ENCODE measurements at places on chromosomes 6 and 20.

GRCh38 chr6:30043744-30044143 is 17.3 kb upstream of the POLR1H start:
- DNase-seq, result no peak

- no peak for DNase-seq
These were observed 110.4 kb downstream of the HFE start for GRCh38 chr6:26197636-26197932.

DNA sequence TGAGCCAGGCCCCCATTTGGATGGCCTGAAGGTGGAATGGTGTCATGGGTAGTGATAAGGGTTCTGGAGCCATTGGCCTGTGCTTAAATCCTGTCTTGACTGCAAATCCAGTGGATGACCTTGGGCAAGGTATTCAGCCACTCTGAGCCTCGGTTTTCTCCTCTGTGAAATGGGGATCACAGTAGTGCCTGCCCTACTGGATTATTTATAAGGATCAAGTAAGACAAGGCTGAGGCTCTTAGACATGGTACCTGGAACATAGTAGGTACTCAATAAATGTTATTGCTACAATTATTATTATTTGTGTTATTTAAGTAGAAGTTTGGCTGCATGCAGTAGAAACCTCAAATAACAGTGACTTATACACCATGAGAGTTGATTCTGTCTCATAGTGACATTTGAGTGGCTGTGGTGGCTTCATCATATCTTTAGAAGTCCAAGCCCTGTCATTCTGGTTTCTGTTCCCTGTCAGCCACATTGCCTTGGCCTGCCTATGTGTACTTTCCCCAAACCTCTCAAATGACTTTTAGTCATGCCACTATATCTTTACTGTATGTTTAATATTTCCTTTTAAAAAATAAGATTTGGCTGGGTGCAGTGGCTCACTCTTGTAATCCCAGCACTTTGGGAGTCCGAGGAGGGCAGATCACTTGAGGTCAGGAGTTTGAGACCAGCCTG is 37.6 kb upstream of the CHMP4B start:
- DNase-seq, result no peak

- DNase-seq, result no peak
These were observed 19.7 kb downstream of the ZBP1 start for GRCh38 chr20:57600320-57601210.

DNA sequence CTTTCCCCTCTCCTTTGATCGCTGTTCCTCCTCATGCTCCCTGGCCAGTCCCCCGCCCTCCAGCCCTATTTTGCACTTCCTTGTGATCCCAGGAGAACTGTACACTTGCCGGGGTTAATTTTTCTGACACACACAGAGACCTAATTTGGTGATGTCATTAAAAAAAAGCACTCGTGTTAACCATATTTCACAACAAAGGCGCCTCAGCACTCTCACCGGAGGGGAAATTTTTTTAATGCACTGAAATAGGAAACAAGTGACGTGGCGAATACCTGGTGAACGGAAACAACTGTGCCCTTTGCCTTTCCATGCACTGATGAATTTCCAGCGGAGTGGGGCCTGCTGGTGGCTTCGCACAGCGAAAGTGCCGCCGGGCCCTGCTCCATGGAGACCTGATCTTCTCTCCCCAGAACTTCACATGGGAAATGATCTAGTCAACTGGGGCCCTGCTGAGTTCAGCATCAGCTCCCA is 53.9 kb upstream of the TAGAP start:
- DNase-seq, result no peak

GRCh38 chr6:32472781-32473375 is 33.2 kb downstream of the HLA-DRA start:
- no peak for DNase-seq

DNA sequence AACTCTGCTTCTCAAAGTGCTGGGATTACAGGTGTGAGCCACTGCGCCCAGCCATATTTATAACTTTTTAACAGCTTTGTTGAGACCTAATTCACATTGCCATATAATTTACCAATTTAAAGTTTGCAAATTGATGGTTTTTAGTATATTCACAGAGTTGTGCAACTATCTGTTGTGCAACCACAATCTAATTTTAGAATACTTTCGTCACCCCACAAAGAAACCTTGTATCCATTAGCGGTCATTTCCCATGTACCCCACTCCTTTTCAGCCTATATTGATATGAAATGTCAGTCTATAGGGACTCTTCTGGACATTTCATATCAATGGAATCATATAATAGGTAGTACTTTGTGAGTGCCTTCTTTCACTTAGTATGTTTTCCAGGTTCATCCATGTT is 55.8 kb downstream of the FOXO3 start:
- no peak for DNase-seq

DNA sequence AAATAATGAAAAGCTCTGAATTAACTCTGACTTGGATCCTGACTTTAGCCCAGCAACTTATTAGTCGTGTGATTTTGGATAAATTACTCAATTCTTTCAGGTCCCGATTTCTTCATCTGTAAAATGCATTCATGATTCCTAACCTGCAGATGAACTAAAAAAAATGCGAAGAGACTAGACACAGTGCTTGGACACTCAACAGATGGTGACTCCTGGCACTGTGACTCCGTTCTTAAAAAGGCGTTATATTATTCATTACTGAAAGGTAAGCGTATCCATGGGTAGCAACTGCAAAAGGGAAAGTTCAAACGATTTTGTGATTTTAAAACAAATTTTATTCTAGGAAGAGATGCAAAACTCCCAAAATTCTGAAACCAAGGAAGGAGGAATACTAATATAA is 226.3 kb downstream of the KIF16B start:
- no peak for DNase-seq

- no peak for DNase-seq
These were observed 24.7 kb upstream of the PHF3 start for GRCh38 chr6:63610944-63611343.

DNA sequence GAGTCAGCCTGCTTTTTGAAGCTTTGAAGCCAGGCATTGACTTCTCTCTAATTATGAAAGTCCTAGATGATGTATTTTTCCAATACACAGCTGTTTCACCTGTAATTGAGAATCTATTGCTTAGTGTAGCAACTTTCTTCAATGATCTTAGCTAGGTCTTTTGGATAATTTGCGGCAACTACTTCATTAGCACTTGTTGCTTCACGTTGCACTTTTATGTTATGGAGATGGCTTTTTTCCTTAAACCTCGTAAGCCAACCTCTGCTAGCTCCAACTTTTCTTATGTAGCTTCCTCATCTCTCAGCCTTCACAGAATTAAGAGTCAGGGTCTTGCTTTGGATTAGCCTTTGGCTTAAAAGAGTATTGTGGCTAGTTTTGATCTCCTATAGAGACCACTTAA is 44.8 kb downstream of the PHIP start:
- DNase-seq, result no peak

GRCh38 chr20:59051666-59052185 is 9.1 kb upstream of the PRELID3B start:
- no peak for DNase-seq

GRCh38 chr6:101770116-101770515 is 376.6 kb downstream of the GRIK2 start:
- no peak for DNase-seq

GRCh38 chr6:65289491-65289890 is 417.5 kb downstream of the EYS start:
- DNase-seq, result no peak

DNA sequence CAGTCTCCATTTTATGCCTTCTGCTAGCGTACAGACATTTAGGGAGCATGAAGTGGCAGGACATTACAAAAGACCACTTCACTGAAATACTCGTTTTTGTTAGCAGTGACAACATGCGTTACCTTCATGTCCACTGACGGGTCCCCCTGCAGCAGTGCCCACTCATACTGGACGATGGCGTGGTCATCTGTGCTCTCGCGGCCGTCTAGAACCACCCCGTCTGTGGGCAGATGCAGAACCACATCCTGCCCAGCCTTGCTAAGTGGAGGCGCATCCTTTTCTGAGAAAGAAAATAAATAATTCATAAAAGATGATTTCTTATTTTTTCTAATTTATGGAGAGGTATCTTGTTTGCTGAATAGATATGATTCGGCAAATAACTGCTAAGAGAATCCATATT is 11.3 kb downstream of the LRP11 start:
- no peak for DNase-seq

DNA sequence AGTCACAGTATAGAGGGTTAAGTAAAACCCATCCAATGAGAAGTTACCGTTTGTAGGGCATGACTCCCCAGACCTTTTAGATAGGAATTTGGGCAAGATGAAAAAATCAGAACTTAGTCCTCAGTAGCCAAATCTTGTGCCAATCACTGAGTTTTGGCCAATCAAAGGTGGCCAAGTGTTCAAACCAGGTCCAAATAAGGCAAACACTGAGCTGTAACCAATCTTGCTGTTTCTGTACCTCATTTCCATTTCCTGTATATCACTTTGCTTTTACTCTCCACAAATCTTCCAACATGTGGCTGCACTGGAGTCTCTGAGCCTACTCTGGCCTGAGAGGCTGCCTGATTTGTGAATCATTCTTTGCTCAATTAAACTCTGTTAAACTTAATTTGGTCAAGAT is 81.8 kb upstream of the GPR6 start:
- no peak for DNase-seq

DNA sequence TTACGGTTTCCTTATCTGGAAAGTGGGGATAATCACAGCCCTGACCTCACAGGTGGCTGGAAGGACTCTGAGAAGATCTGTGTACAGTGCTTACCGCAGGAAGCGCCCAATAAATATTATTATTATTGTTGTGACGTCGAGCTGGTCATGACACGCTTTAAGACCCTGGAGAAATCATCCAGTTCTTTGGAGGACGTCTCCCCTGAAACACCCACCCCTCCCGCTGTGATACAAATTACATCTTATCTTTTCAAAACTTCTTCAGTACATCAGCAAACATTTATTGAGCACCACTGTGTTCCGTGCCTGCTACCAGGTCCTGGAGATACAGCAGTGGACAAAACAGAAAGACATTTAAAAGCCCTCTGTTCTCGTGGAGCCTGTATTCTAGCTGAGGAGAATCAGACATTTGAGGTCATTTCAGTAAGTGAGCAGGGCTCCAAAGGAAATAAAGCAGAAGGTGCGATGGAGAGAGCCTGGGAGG is 118.7 kb downstream of the CEBPB start:
- no peak for DNase-seq

- no peak for DNase-seq
These were observed 11.2 kb upstream of the MMP24 start for GRCh38 chr20:35215066-35215956.

- DNase-seq, result no peak
These were observed 114.5 kb upstream of the SLC22A16 start for GRCh38 chr6:110590821-110591351.

- no peak for DNase-seq
These were observed 701.5 kb upstream of the ID4 start for GRCh38 chr6:19135706-19136105.

DNA sequence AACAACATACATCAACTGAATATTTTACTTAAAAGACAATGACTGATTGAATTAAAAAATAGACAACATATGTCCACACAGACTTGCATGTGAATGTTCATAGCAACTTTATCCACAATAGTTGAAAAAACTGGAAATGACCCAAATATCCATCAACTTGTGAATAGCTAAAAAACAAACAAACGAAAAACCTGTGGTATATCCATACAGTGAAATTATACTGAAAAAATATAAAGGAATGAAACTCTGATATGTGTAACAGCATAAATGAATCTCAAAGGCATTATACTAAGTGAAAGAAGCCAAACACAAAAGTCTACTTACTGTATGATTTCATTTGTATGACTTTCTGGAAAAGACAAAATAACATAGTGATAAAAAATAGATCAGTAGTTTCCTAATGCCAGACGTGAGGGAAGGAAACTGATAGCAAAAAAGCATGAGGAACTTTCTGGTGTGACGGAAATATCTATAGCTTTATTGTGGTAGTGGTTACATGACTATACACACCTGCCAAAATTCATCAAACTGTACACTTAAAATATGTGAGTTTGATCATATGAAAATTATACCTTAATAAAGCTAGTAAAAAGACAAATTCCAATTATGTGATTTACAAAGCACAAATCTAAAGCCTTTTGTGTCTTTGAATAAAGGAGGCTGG is 123.2 kb downstream of the BACH2 start:
- DNase-seq, result no peak

DNA sequence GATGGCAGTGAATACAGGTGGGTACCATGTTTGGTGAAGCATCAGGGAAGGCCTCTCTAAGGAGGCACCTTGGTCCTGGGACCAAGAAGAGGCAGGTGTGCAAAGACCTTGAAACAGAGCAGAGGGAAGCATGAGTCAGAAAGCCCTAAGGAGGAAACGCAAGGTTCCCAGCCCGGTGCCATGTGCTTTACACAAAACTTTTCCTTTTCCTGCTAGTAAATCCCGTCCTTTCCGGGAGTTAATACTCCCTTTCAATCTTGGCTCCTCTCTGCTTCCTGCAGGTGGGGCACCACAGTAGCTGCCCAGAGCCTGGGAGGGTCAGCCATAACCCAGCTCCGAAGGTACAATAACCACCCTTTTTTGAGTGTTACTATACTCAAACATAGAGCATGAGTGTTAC is 19.4 kb upstream of the SLC23A2 start:
- DNase-seq, result no peak

DNA sequence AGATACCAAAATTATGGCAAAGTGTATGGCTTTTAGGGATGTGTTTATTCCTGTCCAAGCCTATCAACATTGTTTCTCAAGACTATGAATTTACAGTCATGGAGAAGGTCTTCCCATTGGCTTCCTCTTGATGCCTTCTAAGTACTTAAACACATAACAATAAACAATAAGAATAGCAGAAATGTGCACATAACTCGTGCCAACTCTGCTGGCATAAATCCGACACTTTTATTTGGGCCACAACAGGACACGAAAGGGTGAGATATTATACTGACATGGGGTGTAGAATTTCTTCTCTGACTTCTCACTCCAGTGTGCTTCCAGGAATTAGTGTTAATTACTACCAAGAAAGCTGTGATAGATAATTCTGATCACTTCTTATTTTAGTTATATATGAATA is 695.9 kb upstream of the SLC35B3 start:
- DNase-seq, result no peak

DNA sequence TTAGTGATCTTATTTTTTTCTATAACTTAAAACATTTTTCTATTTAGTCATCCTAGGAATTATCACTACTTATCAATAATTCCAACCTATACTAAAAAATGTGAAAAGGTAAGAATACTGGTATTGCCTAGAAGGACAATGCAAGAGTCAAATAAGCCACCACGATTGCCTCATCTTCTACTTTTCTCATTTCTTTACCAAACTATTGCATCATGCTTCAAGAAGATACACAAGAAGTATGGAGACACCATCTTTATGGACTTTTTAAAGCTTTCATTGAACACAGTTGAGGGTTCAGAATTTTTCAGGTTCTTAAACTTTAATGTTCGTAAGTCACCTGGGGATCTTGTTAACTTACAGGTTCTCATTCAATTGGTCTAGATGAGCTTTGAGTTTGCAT is 25.9 kb downstream of the ELOVL2 start:
- DNase-seq, result no peak

- DNase-seq, result no peak
These were observed 77.8 kb downstream of the CD164 start for GRCh38 chr6:109304284-109305015.

DNA sequence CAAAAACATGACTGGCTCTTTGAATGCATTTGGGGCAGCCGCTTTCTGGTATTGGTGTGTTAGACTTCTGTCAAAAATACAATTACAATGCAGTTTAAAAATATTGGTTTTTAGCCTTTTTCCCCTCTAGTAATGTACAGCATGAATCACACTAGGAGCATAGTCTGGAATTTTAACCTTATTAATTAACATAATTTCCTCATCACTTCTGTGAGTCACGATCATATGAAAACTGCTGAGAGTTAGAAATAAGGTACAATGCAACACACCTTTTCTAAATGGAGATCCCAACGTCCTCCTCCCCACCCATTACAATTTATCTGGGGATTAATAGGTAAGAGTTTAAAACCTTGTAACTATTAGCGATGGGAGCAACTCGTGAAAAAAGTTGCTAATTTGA is 297.1 kb upstream of the RIMS1 start:
- no peak for DNase-seq
